ENCODE measurements at places on chromosomes 1 and 21. TPM values are rescaled to one million over a fixed set of nuclear protein-coding genes. Genes with fewer than 3 reads are reported as not detected.

- DNase-seq, result no peak
Measured at GRCh38 chr1:24589200-24589599, 33.3 kb downstream of the NCMAP start.

- no peak for DNase-seq
Measured at GRCh38 chr1:62144238-62144831, 50.3 kb upstream of the L1TD1 start.

GRCh38 chr1:56780826-56781225, 38.4 kb downstream of the FYB2 start:
- DNase-seq, result no peak

DNA sequence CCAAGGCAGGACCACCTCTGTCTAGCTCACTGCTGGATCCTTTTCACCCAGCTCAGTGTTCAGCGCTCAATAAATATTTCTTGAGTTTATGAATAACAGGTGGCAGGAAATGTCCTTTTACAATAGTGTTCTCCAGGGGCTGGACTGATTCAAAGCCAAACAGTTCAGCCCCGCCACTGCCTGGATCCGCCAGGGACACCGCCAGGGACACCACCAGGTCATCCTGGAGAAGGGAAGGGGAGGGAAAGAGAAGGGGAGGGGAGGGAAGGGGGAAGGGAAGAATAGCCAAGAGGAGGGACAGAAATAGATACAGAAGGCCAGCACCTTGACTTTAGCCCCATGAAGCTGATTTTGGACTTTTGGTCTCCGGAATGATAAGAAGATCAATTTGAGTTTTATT, 255.6 kb downstream of the GRIK3 start:
- DNase-seq, result no peak

GRCh38 chr1:13600762-13601453, 17.3 kb downstream of the PDPN start:
- DNase-seq, result no peak

DNA sequence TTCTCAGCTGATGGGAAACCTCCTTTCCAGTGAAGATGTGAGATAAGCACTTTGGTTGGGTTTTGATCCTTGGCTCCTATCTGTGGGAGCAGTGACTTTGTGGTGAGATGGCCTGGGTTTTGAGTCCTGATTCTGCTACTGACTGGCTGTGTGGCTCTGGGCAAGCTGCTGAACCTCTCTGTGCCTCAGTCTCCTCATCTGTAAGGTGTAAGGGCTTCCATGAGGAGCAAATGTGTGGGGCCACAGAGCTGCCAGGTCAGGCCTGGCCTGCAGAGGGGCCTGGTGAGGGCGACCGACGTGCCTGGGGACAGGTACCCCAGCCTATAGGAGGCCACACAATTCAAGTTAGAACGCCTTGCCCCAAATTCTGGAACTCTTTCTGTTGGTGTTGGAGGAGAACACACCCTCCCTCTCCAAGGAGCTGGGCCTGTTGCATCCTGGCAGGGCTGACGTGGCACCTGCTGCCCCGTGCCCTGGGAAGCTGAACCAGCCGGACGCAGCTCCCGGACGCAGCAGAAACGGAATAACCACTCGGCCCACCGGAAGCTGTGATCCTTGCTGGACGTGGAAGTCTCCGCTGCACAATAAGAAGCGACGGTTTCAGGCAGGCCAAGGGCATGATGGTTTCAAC, 62.7 kb downstream of the AGPAT3 start:
- no peak for DNase-seq

GRCh38 chr1:114589122-114589521, 7.7 kb upstream of the BCAS2 start:
- no peak for DNase-seq

DNA sequence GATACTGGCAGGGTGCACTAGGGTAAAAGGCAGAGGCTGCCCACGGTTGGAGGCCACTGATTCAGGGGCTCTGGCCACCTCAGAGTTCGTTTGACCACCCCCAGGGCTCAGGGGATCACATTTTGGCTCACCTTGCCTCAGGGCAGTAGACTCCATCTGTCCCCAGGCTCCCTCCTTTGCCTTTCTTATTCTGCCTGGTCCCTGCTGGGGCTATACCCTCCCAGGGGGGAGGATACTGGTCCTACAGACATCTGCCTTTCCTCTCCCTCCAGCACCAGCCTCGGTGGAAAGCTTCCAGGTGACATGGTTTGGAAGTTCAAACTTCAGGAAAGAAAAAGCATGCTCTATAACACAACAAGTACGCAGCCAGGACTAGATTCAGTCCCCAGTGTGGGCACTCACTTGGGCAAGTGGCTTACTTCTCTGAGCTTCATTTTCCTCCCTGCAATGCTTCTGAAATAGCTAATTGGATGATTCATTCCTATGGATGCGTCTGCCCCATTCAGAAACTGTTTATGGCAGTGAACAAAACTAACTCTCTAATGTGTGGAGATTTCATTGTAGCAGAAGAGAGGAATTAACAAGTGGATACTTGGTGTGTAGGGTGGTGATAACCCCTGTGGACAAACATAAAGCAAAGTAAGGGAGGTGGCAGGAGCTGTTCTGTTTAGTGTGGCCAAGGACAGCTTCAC, 154.8 kb downstream of the TRABD2B start:
- no peak for DNase-seq

DNA sequence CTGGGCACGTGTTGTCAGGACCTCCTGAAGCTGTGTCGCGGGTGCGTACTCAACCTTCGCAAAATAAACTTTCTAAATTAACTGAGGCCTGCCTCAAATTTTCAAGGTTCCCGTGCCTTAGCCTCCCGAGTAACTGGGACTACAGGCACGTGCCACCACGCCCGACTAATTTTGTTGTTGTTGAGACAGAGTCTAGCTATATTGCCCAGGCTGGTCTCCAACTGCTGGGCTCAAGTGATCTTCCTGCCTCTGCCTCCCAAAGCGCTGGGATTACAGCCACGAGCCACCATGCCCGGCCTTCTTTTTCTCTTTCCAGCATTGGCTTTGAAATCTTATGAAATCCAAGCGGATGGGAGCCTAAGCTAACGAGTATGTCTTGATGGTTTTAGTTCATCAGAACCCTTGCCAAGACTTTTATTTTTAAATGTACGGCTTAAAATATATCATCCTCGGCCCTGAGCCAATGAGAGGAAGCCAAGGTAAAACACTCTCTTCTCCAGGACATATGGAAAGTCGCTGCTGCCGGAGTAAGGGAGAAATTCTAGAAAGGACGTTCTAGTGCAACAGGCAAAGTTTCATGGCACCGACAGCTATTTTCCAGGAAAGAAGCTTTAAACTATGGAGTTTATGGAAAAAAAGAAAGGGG, 12.7 kb upstream of the ERVH48-1 start:
- DNase-seq, result no peak

GRCh38 chr21:35633501-35633900, 426.8 kb downstream of the SETD4 start:
- DNase-seq, result no peak

DNA sequence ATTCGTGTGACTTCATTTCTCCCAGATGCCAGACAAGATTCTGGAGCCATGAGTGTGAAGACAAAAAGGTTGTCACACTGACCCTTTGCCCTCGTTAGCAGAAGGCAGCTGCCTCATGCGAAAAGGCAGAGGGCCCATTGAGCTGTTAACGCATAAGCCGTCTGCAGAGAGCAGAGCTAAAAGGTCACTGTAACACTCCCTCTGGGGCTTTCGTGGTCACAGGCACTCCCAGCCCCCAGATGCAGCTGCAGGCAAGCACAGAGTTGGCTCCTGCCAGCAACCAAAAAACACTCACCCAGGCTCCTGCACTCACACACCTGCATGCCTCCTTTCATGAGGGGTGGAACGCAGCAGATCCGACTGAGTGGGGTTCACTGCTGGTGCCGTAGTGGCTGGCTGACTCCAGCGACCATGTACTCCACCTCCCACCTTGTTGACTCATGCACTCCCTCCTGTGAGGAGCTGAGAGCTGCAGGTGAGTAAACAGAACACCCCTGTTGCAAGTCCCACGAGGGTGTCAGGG, 287.5 kb downstream of the SMYD3 start:
- no peak for DNase-seq

- DNase-seq, result no peak
Measured at GRCh38 chr1:242828828-242829227, 304.3 kb upstream of the PLD5 start.

DNA sequence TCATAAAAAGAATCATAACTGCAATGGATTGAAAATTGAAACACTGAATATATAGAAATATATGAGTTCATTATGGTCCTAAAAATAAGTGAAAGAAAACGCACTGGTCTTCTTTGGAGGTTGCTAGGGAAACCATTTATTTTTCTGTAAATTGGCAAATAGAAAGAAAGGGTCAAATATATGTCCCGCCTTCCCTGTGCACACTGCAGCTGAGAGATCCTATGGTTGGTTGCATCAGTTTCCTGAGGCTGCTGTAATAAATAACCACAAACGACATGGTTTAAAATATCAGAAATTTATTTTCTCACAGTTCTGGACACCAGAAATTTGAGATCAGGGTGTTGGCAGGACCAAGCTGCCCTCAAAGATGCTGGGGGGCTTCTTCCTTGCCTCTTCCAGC, 35.0 kb downstream of the CA6 start:
- DNase-seq, result no peak

- DNase-seq, result no peak
Measured at GRCh38 chr1:179677882-179678281, 65.2 kb upstream of the FAM163A start.

GRCh38 chr1:147626739-147627138, 43.6 kb downstream of the ACP6 start:
- no peak for DNase-seq

DNA sequence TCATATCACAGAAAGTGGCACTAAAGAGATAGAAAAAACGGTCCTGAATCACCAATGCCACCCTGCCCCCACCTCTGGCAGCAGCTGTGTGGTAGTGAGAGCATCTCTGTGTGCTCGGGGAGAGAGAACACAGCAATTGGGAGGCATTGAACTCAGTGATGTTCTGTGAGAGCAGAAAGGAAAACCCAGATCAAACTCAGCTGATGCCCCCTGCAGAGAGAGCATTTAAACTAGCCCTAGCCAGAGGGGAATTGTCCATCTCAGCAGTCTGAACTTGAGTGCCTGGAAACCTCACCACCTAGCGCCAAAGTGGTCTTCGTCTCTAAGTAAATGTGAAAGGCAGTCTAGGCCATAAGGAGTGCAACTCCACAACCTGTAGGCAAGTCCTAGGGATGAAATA, 21.3 kb downstream of the SLC44A5 start:
- DNase-seq, result no peak

- no peak for DNase-seq
Measured at GRCh38 chr1:206742719-206743383, 27.7 kb upstream of the IL19 start.

- DNase-seq, result no peak
Measured at GRCh38 chr1:6002714-6003501, 10.7 kb upstream of the NPHP4 start.

GRCh38 chr1:67817319-67817718, 15.9 kb downstream of the GNG12 start:
- no peak for DNase-seq

DNA sequence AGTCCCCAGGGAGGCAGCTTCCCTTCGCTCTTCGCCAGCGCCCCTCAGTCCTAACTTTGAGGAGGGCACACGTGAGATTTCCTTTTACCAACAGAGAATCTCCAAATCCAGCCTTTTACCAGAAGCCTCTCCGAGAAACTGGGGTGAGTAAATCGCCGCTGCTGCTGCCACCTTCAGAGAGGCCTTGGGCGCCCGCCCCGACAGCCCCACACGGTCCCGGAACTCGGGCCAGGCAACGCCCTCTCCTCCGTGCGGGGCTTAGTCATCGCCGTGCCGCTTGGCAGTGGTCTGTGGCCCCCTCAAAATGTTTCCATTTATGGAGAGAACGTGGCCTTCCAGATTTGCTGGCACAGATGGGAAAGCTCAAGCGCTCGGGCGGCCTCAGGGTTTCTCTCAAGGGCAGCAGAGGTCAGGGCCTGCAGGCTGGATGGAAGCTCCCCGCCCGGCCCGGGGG, 41.4 kb upstream of the COL6A2 start:
- peak; percentile 68 for DNase-seq

Gene LRRC39
- total RNA-seq, result 0.40 TPM

Gene KIF2C
- 56.5 TPM for total RNA-seq

Gene PTPN22
- total RNA-seq, result not detected

Gene SPRR2G
- total RNA-seq, result not detected

Gene PRAMEF10
- total RNA-seq, result not detected

Gene CR1L
- total RNA-seq, result not detected

Gene BTG3
- 37.5 TPM for total RNA-seq

Gene TMEM82
- total RNA-seq, result 1.1 TPM

Gene ZNF326
- total RNA-seq, result 23.5 TPM
